ENCODE measurements at places on chromosomes 2 and 18.

- no peak for DNase-seq
Observed at GRCh38 chr2:180905461-180905860, 74.9 kb upstream of the UBE2E3 start.

- no peak for DNase-seq
Observed at GRCh38 chr2:214050731-214051130, 360.1 kb upstream of the VWC2L start.

DNA sequence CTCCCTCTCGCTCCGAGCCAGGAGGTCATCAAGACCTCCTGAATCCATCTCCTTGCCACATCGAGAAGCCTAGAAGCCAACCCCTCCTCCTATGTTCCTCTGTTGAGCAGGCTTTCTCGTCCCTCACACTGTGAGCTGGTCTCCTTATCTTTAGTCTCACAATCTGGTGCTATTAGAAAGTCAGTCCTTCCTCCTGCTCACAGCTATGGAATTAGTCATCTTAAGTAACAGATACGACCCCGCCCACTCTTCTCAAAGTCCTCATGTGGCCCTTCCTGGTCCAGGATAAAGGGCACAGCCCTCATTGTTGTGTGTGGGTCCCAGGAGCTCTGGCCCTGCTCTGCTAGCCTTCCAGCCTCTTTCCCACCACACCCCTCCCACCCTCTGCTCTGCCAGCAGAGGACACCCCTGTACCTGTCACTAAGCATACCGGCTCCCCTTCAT is 41.4 kb upstream of the TRIB2 start:
- no peak for DNase-seq

- peak; percentile 15 for DNase-seq
Observed at GRCh38 chr2:16656784-16657391, 8.7 kb downstream of the CYRIA start.

GRCh38 chr2:156005999-156006712 is 326.4 kb downstream of the NR4A2 start:
- DNase-seq: no peak

DNA sequence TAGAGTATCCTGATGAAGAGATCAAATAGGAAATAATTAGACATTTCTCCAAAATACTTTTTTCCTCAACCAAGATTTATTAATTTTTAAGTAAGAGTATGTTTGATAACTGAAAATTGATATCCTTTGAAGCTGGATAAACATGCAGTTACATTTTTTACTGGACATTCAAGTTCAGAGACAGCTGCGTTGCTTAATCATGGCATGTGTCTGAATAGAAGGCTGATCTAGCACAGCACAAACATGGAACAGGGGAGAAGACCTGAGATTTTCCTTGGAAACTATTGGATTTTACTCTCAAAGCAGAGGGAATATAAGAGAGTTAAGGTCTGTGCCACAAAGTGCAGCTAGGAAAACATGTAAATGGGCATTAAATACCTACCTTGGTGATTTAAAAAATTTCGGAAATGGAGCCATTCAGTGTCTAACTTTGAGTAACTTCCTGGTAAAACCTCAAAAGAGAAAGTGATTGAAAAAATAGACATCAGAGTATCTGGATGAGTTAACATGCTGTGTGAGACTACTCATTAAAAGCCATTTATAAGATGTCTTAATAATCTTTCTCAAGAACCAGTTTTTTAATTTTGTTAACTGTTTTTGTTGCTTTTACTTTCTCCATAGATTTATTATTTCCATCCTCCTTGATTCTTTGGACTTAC is 31.8 kb downstream of the CRIM1 start:
- DNase-seq: no peak

- DNase-seq: no peak
Observed at GRCh38 chr18:73980289-73980979, 167.2 kb downstream of the FBXO15 start.

- DNase-seq: no peak
Observed at GRCh38 chr2:149651229-149651628, 63.7 kb upstream of the MMADHC start.

DNA sequence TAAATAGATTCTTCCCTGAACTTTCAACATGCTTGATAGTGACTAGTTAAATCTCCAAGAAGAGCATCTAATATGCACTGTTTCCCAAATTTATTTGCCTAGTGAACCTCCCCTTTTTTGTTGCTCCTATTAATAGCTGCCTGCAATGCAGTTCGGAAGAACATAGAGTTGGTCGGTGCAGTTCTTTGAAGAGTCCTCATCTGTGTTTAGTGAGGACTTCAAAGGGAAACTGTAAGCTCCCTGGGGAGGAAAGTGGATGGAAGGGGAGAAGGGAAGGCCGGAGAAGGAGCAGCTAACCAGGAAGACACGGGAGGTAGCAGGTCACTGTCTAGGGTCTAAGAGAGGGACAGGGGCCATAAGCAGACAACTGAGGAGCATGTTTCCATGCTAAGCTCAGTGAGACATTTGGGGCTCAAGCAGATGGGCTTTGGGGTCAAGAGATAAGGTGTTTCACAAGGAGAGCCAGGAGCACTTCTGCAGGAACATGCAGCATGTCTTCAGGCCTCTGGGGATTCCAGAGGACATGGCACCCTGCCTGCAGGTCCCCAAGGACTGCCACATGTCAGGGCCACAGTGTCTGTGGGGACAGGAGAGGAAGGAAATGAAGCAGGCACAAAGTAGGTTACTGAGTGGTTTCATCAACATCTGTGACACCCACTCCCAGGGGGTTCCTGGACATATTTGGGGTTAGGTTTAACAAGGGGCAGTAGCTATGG is 48.7 kb upstream of the ANXA4 start:
- no peak for DNase-seq
